ENCODE measurements at places on chromosomes 6 and 20. TPM values are rescaled to one million over a fixed set of nuclear protein-coding genes. Genes with fewer than 3 reads are reported as not detected.

PKIB gene
- 20.7 TPM for total RNA-seq

SLC26A8 gene
- not detected for total RNA-seq

VWA7 gene
- total RNA-seq, result 0.15 TPM

TFAP2D gene
- total RNA-seq, result not detected

TMC2 gene
- under 0.01 TPM for total RNA-seq

CST7 gene
- not detected for total RNA-seq

SYNDIG1 gene
- not detected for total RNA-seq

OR2H1 gene
- not detected for total RNA-seq

PPP1R3G gene
- not detected for total RNA-seq

POPDC3 gene
- 75.9 TPM for total RNA-seq

SPATS1 gene
- not detected for total RNA-seq

DNMT3B gene
- total RNA-seq, result 1.2 TPM

All from melanocyte of skin (primary cell).